ENCODE measurements at places on chromosomes 3 and 15.

DNA sequence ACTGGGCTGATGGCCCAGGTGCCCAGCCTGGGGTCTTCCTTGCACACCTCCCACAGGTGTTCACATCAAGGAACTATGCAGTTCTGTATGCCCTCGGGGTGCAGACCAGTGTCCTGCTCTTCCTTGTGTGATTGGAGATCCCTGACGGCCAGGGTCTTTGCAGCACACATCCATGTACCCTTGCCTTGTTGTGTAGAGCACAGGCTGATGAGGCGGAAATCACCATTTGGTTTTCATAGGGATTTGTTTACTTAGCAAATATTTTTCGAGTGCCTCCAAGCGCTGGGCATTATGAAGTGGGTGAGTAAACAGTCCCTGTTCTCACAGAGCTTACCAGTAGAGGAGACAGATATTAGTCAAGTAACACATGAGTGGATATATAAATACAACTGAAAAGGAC, 209.3 kb upstream of the UMPS start:
- DNase-seq: peak; percentile 9

DNA sequence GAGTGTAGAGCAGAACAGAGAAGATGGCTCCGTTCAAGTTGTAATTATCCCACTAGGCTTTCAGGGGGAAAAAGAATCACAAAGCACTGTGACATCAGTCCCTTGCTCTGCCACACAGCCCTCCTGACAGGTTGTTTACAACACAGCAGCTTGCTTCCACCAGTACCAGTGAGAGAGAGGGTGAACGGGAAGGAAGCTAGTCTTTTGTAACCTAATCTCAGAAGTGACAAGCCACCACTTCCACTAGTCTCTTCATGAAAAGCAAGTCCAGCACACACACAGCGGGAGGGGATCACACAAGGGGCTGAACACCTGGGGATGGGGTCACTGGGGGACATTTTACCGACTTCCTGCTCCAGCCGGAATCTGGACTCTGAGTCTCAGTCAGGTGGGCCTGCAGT, 86.3 kb downstream of the FAM81A start:
- no peak for DNase-seq

- no peak for DNase-seq
Observed at GRCh38 chr3:40337136-40338108, 27.9 kb downstream of the EIF1B start.

DNA sequence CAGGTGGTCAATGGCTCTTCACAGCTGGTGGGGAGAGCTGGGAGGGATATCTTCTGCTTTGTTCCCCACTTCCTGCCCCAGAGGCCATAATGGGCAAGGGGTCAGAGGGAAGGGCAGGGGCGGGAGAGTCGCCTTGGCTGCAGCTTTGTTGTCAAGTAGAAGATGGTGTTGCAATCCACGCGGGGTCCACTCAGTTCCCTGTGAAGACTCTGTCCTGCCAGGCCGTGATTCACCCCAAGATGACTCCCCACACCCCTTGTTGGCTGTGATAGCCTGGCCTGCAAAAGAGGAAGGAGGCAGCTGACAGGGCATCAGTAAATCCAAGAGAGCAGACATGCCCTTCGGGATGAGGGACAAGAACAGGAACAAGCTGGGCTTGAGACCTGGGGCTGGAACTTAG, 6.9 kb downstream of the GALNT15 start:
- DNase-seq: no peak

GRCh38 chr15:43153269-43153668, 19.9 kb downstream of the TMEM62 start:
- DNase-seq: no peak

DNA sequence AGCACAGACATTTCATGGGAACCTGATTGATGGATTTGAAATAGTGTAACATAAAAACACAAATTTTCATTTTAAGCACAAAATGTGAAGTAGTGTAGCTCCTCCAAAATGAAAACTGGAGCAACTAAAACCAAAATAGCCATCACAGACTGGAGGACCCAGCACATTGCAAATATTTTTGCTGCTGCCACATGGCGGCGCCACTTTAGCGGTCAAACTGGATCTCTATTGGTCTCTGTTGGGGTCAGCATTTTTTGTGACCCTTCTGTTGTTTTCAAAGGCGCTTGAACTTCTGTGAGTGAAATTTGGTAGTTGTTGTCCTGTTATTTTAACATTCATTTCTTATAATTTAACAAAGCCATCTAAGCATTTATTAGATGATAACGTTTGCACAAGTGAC, 259.9 kb downstream of the IL20RB start:
- no peak for DNase-seq

GRCh38 chr15:27166917-27167316, 195.9 kb downstream of the GABRG3 start:
- DNase-seq: no peak

DNA sequence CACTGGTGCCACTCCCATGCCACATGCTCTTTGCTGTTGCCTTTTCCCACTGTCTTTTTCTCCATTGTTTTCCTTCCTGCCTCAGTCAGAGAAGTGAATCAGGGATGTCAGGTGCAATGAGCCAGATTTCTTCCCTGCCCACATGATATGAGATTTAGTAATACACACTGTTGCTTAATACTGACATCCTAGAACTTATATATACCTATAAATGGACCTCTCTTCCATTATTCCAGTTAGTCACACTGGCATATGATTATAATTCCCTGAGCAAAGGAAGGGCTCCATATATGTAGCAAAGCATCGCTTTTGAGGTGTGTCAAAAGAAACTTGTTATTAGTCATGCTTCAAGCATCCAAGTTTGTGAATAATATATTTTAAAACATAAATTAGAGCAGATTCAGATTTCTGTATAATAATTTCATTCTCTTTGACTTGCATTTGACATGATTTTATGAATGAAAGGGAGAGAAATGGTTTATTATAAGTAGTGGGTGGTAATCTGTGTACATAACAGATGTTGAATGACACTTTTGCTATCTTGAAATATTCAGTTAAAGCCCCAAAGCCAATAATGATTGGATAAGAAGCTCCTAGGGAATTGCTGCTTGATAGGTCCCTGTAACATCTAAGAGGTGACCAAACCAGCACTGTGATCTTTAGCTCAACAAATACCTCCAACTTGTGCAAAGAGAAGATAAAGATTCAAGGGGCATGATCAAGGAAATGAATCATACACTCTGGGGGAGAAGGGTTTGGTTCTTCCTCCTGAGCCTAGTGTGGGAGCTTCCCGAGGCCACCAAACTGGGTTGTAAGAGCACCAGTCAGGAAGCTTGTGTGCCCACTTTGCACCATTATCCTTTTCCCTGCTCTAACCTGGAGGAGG, 48.6 kb downstream of the CHST2 start:
- no peak for DNase-seq

- no peak for DNase-seq
Observed at GRCh38 chr3:129651435-129652202, 45.1 kb upstream of the PLXND1 start.

GRCh38 chr15:89428246-89428645, 68.1 kb downstream of the RHCG start:
- DNase-seq: no peak
